ENCODE measurements at places on chromosomes 1 and 21.

GRCh38 chr1:224623743-224624333 lies 7.7 kb downstream of the CNIH3 start:
- DNase-seq: peak; percentile 58
- peaks cover 33% of the 10 kb centered on the region for H3K4me1 ChIP-seq
- H3K27ac ChIP-seq: peak overlapping the region; percentile 83
- H3K4me3 ChIP-seq: peak overlapping the region; percentile 24

DNA sequence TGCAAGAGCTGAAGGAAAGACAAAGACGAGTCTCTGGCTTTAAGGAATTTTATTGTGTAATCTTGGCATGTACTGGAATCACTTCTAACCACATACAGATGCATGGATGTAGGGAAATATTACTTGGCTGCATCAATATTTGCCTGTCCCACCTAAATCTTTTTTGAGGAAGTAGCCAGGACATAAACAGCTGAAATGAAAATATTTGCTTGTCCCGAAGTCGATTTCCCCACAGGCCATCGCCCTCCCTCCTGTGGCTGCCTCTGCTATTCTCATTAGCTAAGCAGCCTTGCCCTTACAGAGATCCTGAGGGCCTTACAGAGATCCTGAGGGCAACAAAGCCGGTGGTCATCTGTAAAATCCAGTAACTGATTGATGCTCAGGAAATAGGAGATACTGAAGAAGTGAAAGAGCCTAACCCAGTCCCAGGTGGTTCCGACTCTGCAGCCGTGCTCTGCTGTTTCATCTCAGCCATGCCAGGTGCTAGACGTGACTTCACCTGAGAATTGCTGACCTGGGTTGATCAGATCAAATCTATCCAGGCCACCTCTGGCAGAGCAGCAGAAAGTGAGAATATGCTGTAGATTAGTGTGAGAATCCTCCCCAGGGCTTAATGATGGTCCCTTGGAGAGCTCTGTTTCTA lies 25.5 kb downstream of the MAN1C1 start:
- no peak for DNase-seq
- no peaks in the 10 kb centered on the region for H3K27me3 ChIP-seq
- peaks cover 54% of the 10 kb centered on the region for H3K4me1 ChIP-seq
- peak overlapping the region; percentile 36 for H3K4me3 ChIP-seq
- peak overlapping the region; percentile 68 for H3K27ac ChIP-seq

DNA sequence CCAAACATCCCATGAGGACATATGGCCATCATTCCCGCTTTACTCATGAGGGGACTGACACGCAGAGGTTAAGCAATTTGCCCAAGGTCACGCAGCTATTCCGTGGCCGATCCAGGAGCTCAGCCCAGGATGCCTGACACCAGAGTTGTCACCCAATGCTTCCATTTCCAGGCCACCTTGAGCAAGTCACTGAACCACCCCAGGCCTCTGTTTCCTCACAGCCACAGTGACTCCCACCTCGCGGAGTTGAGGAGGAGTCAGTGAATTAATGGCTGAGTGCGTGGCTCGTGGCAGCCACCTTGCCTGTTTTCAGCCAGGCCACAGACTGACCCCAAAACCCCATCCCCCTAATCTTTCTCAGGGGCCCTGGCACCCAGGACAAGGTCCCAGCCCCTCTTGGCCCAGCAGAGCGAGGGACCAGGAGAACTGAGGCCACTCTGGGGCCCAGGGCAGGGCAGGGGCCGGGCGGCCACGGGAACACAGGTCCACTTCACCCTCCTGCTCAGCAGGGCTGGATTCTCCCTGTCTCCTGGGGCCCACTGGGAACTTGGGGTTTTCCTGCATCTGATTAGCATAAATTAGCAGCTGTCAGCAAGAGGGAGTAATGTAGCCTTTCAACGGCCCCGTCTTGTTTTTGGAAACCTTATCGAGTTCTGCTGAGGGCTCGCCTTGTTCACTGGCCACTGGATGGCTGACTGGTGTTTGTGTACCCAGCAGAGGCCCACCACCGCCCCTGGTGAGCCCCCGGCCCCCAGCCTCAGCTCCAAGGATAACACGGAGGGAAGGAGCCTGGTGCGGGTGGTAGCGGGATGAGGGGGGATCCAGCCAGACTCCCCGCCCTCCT lies 19.7 kb upstream of the LAPTM5 start:
- no peak overlapping the region for H3K4me3 ChIP-seq
- DNase-seq: no peak
- no peak overlapping the region for H3K27ac ChIP-seq
- H3K4me1 ChIP-seq: peaks cover 17% of the 10 kb centered on the region
- H3K36me3 ChIP-seq: no peaks in the 10 kb centered on the region
- H3K27me3 ChIP-seq: no peaks in the 10 kb centered on the region

DNA sequence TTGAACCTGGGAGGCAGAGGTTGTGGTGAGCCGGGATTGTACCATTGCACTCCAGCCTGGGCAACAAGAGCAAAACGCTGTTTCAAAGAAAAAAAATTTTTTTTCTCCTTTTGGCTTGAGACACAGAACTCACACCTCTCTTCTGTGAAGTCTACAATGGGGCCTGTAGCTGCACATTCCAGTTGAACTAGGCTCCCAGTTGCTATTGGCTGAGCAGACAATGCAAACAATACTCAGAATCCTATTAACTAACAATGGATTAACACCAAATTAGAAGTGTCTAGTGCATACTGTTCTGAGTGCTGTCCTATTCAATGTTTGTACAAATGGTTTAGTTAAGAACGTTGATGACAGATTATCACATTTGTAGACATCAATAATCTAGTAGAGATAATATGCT lies 17.6 kb upstream of the MCL1 start:
- no peak overlapping the region for H3K4me3 ChIP-seq
- H3K27ac ChIP-seq: no peak overlapping the region
- DNase-seq: no peak
- peaks cover 10% of the 10 kb centered on the region for H3K36me3 ChIP-seq
- H3K27me3 ChIP-seq: no peaks in the 10 kb centered on the region
- peaks cover 4% of the 10 kb centered on the region for H3K4me1 ChIP-seq

DNA sequence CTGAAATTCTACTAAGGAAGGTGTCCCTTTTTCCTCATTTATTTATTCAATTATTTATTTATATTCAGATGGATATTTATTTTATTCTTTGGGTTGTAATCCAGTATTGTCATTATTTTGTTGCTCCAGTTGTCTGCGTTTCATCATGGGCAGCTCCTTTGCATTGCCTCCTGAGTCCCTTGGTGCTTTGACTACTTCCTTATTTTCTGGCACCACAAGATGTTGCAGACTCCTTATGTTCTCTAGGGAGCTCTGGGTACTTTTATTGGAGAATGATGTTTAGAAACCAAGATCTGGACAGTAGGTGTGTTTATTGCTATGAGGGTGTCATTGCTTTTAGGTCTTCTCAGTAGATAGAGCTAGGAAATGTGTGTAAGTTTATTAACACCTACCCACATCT lies 59.9 kb upstream of the ERRFI1 start:
- no peak overlapping the region for H3K27ac ChIP-seq
- no peak for DNase-seq
- no peaks in the 10 kb centered on the region for H3K36me3 ChIP-seq
- no peak overlapping the region for H3K4me3 ChIP-seq
- H3K4me1 ChIP-seq: no peaks in the 10 kb centered on the region

- no peak overlapping the region for H3K4me3 ChIP-seq
- H3K27ac ChIP-seq: no peak overlapping the region
- no peaks in the 10 kb centered on the region for H3K36me3 ChIP-seq
- no peaks in the 10 kb centered on the region for H3K4me1 ChIP-seq
- H3K27me3 ChIP-seq: no peaks in the 10 kb centered on the region
Measured at GRCh38 chr1:115262886-115263285, 75.2 kb downstream of the NGF start.

GRCh38 chr1:217562229-217562878 lies 68.5 kb downstream of the GPATCH2 start:
- no peaks in the 10 kb centered on the region for H3K27me3 ChIP-seq
- H3K27ac ChIP-seq: no peak overlapping the region
- no peaks in the 10 kb centered on the region for H3K36me3 ChIP-seq
- H3K4me1 ChIP-seq: no peaks in the 10 kb centered on the region
- no peak for DNase-seq

- no peaks in the 10 kb centered on the region for H3K36me3 ChIP-seq
- DNase-seq: no peak
- no peak overlapping the region for H3K27ac ChIP-seq
- no peak overlapping the region for H3K4me3 ChIP-seq
- H3K4me1 ChIP-seq: no peaks in the 10 kb centered on the region
Measured at GRCh38 chr1:7448986-7449385, 322.1 kb upstream of the VAMP3 start.

- no peak overlapping the region for H3K4me3 ChIP-seq
- H3K4me1 ChIP-seq: no peaks in the 10 kb centered on the region
- DNase-seq: no peak
- no peaks in the 10 kb centered on the region for H3K36me3 ChIP-seq
- H3K27ac ChIP-seq: no peak overlapping the region
- H3K27me3 ChIP-seq: no peaks in the 10 kb centered on the region
Measured at GRCh38 chr21:34274001-34274400, 89.8 kb upstream of the KCNE2 start.

- H3K27ac ChIP-seq: no peak overlapping the region
- peaks cover 3% of the 10 kb centered on the region for H3K27me3 ChIP-seq
- no peak overlapping the region for H3K4me3 ChIP-seq
- H3K36me3 ChIP-seq: no peaks in the 10 kb centered on the region
Measured at GRCh38 chr1:115428256-115428655, 90.2 kb upstream of the NGF start.

GRCh38 chr1:43688594-43689000 lies 18.7 kb upstream of the ST3GAL3 start:
- H3K4me1 ChIP-seq: no peaks in the 10 kb centered on the region
- DNase-seq: no peak
- H3K27me3 ChIP-seq: no peaks in the 10 kb centered on the region
- peaks cover 93% of the 10 kb centered on the region for H3K36me3 ChIP-seq

- no peak overlapping the region for H3K4me3 ChIP-seq
- no peak for DNase-seq
- no peaks in the 10 kb centered on the region for H3K4me1 ChIP-seq
- H3K27ac ChIP-seq: no peak overlapping the region
- H3K27me3 ChIP-seq: no peaks in the 10 kb centered on the region
- H3K36me3 ChIP-seq: no peaks in the 10 kb centered on the region
Measured at GRCh38 chr21:39150877-39151276, 32.4 kb downstream of the PSMG1 start.

GRCh38 chr21:16837721-16838120 lies 675.1 kb upstream of the CXADR start:
- H3K36me3 ChIP-seq: no peaks in the 10 kb centered on the region
- no peak for DNase-seq
- H3K4me1 ChIP-seq: no peaks in the 10 kb centered on the region
- no peak overlapping the region for H3K4me3 ChIP-seq
- H3K27ac ChIP-seq: no peak overlapping the region

DNA sequence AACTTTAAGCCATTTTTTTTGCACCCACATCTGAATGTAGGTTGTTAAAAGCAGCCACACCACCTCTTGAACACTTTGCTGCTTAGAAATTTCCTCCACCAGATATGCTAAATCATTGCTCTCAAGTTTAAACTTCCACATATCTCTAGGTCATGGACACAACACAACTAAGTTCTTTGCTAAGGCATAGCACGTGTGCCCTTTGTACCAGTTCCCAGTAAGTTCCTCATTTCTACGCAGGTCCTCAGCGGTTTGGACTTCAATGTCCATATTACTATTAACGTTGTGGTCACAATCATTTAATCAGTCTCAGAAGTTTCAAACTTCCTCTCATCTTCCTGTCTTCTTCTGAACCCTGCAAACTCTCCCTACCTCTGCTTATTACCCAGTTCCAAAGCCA lies 661.6 kb upstream of the PKN2 start:
- no peaks in the 10 kb centered on the region for H3K4me1 ChIP-seq
- no peak for DNase-seq
- no peaks in the 10 kb centered on the region for H3K27me3 ChIP-seq
- H3K36me3 ChIP-seq: no peaks in the 10 kb centered on the region
- H3K4me3 ChIP-seq: no peak overlapping the region

DNA sequence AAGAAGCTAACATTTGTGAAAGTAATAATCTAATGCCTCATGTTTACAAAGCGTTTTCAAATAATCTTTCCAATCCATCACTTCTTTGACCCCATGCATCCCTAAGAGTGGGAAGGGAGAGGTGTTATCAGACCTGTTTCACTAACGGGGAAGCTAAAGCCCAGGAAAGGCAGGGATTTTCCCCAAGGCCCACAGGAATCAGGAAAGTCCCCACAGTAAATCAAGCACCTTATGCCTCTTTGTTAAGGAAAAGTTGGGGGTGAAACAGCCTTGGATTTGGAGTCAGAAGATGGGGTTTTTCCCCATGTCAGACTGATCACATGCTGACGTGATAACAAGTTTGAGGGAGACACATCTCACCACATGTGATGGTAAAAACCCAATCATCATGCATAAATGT lies 20.0 kb upstream of the ANGPTL7 start:
- H3K27me3 ChIP-seq: no peaks in the 10 kb centered on the region
- H3K36me3 ChIP-seq: peaks cover 14% of the 10 kb centered on the region
- H3K4me3 ChIP-seq: no peak overlapping the region
- no peak for DNase-seq
- no peaks in the 10 kb centered on the region for H3K4me1 ChIP-seq

- H3K4me3 ChIP-seq: no peak overlapping the region
- H3K36me3 ChIP-seq: no peaks in the 10 kb centered on the region
- no peak for DNase-seq
- H3K4me1 ChIP-seq: peaks cover 33% of the 10 kb centered on the region
- H3K27me3 ChIP-seq: no peaks in the 10 kb centered on the region
Measured at GRCh38 chr21:15749082-15749860, 19.5 kb downstream of the USP25 start.

DNA sequence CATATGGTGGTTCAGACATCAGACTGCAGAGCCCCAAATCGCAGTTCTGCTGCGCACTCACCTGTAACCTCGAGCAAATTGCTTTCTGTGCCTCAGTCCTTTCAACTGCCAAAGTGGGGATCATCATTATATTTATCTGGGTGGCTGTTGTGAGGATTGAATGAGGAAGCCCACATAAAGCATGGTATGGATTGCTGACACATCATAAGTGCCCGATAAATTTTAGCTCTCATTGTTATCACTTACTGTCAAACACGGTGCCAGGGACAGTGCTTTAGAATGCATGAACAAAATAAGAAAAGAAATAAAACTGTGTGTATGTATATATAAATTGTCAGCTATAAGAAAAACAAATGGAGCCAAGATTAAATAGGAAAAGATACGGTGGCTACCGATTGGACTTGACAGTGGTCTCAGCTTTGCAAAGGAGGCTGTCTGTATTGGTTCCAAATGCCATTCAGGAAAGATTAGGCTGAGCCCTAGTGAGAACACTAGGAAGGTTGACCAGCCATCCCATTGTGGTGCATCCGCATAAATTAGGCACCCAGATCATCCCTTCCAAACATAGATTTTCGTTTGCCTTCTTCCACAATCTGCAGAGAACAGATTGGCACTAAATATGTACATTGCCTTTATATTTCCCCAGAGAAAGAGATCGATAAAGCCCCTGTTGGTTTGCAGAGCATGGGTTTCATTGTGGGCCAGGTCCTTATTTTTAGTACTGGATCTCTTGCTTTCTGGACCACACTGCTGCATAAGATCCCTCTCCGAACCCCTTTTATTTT lies 91.8 kb upstream of the KAZN start:
- no peaks in the 10 kb centered on the region for H3K4me1 ChIP-seq
- H3K27ac ChIP-seq: no peak overlapping the region
- H3K36me3 ChIP-seq: no peaks in the 10 kb centered on the region
- H3K4me3 ChIP-seq: no peak overlapping the region

Data from CD4-positive, alpha-beta T cell (primary cell).